Psoas muscle (tissue), 8 donors: ENCODE measurements at places on chromosomes 7 and 10. TPM values are rescaled to one million over a fixed set of nuclear protein-coding genes. Genes with fewer than 3 reads are reported as not detected.

ODAD2 gene
- not detected for total RNA-seq

DNA sequence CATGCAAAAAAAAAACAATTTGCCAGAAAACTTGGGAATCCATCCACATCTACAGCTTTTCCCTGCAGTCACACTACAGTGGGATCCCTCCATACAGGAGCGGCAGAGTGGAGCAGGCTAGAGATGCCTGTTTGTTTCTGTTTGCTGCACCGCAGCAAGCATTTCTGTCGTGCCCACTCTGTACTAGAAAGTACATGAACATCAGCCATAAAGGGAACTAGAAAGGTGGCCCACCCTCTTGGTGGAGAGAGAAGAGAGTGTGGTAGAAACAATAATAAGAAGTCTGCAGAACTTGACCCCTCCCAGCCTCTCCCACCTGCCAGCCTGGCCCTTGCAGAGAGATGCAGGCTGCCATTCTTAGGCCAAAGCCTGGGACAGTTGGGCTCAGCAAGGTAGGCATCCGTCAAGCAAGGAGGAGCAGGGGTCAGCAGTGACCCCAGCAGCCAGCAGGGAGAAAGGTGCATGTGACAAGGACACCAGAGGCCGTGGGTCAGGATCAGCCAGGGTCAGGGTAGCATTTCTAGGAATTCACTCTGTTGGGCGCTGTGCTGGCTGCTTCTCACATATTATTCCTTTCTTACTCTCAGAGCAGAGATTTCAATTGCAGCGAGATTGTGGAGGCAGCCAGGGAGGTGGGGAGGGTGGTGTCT is 171.8 kb downstream of the EGFR start:
- DNase-seq = no peak

DNA sequence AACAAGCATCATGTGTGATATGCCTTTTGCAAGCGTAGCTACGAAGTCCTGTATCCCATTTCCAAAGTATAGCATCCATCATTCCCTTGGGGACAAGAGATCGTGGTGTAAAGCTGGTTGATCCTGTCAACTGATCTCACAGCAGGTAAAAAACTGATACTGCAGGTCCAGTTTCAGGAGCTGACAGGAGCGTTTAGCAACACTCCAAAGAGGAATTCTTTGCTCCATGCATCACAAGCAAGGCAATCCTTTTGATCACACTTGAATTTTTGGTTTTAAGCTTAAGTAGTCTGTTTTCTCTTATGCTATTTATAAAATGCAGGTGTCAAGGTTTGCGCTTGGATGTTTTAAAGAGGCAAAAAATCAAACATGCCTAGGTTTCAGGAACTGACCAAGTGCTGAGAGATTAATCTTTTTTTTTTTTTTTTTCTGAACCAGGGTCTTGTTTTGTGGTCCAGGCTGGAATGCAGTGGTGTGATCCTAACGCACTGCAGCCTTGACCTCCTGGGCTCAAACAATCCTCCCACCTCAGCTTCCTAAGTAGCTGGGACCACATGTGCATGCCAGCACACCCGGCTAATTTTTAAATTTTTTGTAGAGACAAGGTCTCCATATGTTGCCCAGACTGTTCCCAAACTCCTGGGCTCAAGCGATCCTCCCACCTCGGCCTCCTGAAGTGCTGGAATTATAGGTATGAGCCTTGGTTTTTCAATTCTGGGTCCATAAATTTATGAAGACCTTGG is 1.8 kb upstream of the ZDHHC4 start:
- DNase-seq = no peak

STMP1 gene
- total RNA-seq = 28.0 TPM

DNA sequence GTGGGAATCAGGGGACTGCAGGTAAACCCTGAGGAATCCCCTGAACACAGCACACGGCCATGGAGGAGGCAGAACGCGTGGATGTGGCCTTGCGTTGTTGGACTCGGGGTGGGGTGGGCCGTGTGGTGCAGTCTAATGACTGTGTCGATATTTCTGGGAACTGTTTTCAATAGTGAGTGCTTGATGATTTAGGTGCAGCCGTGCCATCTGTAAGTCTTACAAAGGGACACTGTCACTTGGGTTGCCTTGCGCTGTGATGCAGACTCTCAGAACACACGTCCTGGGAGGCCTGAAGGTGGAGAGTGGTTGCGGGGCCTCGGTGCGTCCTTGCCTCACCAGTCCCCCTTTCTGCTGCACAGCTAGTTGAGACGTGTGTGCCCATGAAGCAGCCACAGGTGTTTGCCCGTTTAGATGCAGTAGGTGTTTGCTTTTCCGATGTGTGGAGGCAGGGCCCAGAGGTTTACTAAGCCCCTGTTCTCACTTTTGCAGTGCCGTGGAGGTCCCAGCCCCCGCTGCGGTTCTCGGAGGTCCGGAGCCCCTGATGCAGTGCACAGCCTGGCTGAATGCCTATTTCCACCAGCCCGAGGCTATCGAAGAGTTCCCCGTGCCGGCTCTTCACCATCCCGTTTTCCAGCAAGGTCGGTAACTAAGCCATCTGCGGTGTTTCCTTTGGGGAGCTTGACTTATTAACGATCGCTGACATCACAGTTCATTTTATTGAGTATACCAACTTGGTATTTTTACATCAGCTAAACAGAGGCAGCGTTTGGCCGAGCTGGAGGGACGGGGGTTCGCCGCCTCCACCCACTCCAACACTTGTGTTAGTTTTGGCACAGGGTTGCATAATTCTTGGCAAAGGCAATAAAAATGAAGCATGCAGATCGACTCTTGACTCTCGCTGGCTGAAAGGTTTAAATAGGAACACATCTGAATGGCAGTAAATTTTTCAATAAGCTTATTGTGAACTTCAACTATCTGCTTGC is 240.7 kb downstream of the MGMT start:
- DNase-seq = no peak

EPHB6 gene
- total RNA-seq = 3.5 TPM

- DNase-seq = no peak
Measured at GRCh38 chr10:49486009-49486408, 52.9 kb downstream of the ERCC6 start.
